Activated CD4-positive, alpha-beta T cell treated with anti-CD3 and anti-CD28 coated beads for 36 hours (primary cell): ENCODE measurements at places on chromosomes 11 and 22.
A peak's percentile ranks its signal among the peaks of the same experiment; 100 is the strongest.

DNA sequence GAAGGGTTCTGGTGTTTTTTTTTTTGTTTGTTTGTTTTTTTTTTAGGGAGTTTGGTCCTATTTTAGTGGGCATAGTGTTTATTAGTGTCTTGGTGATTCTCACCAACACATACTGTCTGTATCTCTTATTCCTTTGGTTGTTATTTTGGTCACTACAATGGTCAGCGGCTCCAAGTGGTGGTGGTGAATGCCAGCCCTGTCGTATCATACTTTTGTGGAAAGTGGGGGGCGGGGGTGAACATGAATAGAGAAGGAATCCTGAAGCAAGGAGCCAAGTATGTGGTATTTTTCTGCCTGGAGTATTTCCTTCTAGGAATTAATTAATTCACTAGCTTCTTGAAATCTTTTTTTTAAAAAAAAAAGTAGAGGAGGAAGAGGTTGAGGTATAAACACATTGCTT, 79.6 kb downstream of the GRK3 start:
- H3K27ac ChIP-seq, result no peak overlapping the region
- H3K4me3 ChIP-seq, result no peak overlapping the region
- H3K36me3 ChIP-seq, result no peaks in the 10 kb centered on the region
- no peak for DNase-seq

- no peaks in the 10 kb centered on the region for H3K36me3 ChIP-seq
- no peak overlapping the region for H3K27ac ChIP-seq
- H3K27me3 ChIP-seq, result peaks cover 8% of the 10 kb centered on the region
- no peak overlapping the region for H3K4me3 ChIP-seq
- DNase-seq, result no peak
Observed at GRCh38 chr22:44359496-44360110, 46.9 kb upstream of the SHISAL1 start.

DNA sequence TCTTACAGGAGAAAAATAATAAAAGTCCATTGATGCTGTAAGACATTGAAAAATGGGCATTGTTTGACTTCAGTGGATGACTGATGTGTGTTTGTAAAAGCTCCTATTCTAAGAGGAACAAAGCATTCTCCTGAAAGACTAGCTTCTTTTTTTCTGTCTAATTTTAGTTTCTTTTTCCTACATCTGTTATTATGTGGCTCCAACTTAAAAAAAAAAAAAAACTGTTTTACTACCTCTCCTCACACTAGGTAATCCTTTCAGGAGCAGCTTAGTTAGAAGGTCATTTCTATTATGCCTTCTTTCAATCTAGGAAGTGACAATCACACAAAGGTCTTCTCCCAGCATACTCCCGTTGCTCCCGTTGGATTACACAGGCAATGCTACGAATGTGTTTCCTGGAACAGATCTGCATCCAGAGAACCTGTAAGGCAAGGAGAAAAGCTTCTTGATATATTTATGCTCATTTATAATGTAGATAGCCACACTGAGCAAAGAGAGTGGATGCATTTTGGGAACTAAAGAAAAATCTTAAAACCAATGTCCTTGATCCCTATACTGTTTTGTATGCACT, 595.1 kb upstream of the CCDC179 start:
- H3K4me3 ChIP-seq, result no peak overlapping the region
- H3K4me1 ChIP-seq, result no peaks in the 10 kb centered on the region
- H3K27me3 ChIP-seq, result no peaks in the 10 kb centered on the region
- H3K27ac ChIP-seq, result no peak overlapping the region

DNA sequence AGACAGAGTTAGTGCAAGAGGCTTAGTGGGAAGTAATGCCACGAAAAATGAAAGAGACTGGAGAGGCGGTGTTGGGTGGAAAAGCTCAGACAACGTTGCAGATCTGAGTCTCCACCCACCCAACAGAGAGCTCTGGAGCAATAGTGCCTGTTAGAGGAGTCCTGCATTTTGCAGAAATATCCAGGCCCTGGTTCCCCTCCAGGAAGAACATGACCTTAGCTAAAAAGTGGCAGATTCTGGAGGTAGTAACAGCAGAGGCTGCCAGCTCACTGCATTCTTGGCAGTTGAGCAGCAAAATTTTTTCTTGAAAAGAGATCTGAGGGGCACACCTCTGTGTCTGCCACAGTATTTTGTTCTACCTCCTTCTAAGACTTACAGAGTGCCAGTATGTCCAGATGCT, 27.7 kb upstream of the BIRC3 start:
- no peak overlapping the region for H3K4me3 ChIP-seq
- no peak overlapping the region for H3K27ac ChIP-seq
- no peak for DNase-seq
- H3K27me3 ChIP-seq, result no peaks in the 10 kb centered on the region
- H3K36me3 ChIP-seq, result no peaks in the 10 kb centered on the region

- DNase-seq, result peak; percentile 3
- H3K4me1 ChIP-seq, result no peaks in the 10 kb centered on the region
- no peaks in the 10 kb centered on the region for H3K27me3 ChIP-seq
- no peak overlapping the region for H3K27ac ChIP-seq
Observed at GRCh38 chr11:84993386-84993785, 633.8 kb downstream of the DLG2 start.

DNA sequence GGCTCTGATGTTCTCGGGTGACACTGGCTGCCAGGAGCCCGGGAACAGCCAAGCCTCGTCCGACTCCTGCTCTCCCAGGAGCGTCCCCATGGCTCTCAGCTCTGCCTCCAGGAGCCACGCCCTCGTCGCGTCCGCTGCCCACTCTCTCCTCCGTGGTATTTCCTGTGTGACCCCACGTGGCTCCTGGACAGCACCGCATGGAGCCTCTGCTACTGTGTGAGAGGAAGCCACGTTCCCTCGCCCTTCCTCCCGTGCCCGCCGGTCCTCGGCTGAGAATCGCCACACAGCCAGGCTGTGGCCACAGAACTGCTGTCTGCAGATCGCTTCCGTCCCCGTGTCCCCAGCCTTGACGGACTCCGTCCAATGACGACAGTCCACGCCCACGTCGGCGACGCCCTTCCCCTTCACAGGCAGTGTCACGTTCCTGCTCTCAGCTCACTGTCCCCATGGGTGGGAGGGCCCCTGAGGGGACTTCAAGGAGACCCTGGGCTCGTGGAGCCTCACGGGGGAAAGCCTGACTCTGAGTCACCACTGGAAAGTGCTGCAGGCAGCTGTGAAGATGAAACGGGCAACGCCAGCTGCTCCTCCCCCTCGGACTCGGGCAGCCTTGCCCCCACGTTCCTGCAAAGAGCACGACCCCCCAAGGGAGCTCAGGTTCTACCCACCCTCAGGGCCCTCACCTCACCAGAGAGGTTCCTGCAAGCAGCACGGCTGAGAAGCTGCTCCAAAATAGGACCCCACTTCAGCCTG, 458.5 kb downstream of the BRD1 start:
- H3K36me3 ChIP-seq, result no peaks in the 10 kb centered on the region
- no peak for DNase-seq
- H3K4me3 ChIP-seq, result no peak overlapping the region
- H3K4me1 ChIP-seq, result no peaks in the 10 kb centered on the region
- H3K27ac ChIP-seq, result no peak overlapping the region
